ENCODE measurements at places on chromosomes 3 and 15.

DNA sequence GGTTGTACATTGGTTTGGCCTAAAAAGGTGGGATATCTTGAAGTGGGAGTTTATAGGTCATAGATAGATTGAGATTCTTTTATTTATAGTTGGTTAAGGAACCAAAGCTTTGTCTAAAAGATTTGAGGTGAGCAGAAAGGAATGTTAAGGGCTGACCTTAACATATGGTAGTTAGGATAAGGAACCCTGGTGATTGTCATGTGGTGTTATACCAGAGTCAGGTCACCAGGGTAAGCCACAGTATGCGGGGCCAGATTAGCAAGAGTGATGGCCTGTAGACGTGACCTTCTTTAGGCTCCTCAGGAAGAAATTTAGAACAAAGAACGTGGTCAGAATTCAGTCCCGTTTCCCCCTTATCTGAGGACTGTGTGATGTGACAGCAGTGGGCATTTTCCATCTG is 249.2 kb downstream of the GABRG3 start:
- DNase-seq = no peak

DNA sequence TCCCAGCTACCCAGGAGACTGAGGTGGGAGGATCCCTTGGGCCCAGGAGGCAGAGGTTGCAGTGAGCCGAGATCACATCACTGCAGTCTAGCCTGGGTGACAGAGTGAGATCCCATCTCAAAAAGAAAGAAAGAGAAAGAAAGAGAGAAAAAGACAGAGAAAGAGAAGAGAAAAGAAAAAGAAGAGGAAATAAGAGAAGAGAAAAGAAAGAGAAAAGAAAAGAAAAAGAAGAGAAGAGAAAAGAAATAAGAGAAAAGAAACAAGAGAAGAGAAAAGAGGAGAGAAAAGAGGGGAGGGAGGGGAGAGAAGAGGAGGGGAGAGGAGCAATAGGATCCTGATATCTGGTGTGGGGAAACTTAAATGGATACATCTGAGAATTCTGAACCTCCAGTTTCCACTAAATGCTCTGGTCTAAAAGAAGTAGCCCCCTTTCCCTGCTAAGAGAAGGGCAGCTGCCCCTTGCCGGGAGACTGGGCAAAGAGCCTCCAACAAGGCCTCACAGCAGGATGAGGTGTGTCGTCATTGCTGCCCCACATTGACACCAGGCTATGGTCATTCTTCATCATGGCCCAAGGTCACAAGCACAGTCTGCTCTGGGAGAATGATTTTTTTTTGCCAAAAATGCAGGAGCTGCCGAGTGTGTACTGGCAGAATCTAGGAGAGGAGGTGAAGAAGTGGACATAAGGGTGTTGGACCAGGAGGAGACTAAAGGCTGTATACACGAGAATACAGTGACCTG is 21.1 kb upstream of the COMMD4 start:
- DNase-seq = no peak

DNA sequence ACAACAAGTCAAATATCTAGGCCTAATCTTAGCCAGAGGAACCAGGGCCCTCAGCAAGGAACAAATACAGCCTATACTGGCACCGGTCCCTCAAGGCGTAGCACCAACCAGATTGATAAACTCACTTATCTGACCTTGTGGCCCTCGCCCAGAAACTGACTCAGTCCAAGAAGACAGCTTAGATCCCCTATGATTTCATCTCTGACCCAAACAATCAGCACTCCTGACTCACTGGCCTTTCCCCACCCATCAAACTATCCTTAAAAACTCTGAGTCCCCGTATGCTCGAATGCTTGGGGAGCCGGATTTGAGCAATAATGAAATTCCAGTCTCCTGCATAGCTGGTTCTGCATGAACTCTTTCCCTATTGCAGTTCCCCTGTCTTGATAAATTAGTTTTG is 1.6 kb upstream of the SORD start:
- no peak for DNase-seq

DNA sequence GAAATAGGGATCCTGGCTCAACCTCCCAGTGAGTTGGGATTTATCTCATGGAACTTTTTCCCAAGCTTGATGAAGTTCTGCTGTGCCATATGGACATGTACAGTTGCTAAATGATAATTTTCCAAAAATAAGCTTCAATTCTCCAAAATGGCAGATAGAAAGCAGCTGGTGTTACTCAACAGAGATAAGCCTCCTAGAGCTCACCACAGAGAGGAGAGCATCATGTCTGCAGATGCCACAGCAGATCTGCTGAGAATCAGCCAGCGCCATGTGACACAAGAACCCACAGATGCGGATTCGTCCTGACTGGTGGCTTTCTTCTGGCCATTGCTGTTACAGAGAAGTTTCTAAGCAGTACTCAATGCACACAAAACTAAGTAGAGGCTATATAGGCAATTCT is 50.6 kb downstream of the AGTR1 start:
- DNase-seq = no peak

DNA sequence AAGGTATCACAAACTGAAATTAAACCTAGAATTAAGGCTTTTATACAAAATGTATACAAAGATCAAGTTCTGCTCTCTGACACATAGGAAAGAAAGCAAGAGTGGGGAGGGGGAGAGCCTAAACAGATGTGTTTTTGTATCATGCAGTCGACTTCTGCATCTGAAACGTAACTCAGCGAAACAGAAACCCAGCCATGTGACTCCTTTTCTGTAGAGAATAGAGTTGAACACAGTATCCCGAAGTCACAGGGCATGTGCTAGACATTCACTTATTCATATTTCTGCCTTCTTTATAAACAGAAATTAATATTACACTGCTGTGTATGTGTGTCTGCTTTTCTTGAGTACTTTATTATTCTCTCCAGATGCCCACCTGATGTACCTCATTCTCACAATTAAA is 121.0 kb downstream of the PDZRN3 start:
- DNase-seq = no peak

DNA sequence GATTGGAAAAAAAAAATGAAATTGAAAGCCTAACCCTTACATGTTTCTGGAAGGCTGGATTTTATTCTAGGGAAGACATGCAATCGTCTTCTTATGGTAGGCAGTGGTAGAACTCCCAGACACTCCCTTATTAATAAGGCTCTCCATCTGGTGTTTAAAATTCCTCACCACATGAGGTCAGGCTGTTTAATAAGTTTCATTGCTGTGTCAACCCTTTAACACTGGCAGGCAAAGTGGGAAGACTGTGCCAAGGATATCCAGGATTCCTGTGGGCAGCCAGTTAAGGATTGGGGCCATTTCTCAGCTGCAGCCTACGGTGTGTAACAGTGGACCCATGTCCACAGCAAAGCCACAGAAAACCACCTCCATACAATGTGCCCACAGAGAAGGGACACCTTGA is 225.5 kb upstream of the CHRM5 start:
- no peak for DNase-seq

DNA sequence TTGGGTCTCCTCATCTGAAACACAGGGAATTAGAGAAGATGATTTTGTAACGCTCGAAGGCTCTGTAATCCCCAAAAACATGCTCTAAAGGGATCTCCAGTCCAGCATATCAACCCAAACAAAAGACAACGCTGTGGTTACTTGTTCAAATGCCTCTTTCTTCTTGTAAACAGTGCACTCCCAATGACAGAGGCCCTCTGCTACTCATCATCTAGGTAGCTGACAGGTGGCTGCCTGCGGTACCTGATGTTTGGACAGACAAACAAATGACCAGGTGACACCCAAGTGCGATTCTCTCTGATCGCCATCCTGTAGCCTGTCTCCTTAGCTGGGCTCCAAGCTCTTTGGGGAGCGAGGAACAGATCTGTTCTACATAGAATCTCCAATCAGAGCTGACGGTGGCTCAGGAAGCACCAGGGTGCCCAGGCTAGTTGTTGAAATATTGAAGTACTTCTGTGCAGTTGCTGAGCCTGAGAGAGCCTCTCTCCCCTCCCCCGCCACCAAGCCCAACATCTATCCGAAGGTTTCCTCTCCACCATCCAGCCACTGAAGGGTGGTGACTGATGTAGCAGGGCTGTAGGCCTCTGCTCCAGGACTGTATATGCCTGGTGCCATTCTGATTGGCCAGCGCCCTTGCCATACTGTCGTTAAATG is 238.7 kb downstream of the XXYLT1 start:
- DNase-seq = no peak

DNA sequence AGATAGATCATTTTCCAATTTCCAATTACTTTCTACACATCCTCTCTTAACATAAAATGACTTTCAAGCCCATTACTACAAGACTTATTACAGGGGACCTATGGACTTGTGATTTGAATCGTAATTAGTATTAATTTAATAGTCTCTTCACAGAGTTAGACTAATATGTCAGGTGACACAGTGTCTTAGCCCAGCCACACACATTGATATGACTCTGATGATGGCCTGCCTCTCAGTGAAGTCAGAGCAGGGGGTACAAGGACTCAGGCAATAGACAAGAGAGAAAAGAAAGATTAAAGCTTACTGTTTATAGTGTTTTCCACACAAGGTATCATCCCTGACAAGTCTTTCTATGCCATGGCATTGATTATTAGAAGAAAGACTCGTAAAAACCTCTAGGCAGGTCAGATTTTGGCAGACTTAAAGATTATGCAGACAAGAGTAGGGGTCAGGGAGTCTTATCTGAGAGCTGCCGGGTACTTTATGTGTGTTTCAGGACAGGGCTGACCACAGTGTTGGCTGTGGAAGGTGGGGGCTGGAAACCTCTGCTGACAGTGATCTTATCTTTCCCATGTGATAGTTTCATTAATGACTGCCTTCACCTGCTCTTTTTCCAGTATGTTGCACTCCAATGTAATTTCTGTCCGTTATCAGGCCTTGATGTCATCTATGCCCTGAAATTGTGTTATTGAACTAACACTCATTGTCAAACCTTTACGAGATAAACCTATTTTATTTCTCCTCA is 50.1 kb downstream of the B3GALNT1 start:
- DNase-seq = no peak

- no peak for DNase-seq
These were observed 787 bp downstream of the TRPM1 start for GRCh38 chr15:31100738-31101137.

DNA sequence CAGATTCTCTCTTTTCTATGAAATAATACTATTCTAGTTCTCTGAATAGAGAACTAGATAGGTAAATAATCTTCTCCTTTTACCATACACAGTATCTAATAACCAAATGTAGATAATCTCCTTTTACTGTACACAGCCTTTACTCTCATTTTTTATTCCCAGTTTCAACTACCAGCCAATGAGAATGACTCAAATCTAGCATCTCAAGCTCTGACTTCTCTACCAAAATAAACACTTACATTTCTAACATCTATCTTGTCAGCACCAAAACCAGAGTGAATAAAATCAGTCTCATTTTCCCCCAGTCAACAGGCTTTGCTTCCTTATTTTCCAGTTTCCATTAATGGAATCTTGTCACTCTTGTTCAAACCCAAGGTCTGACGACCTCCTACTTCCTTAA is 36.9 kb downstream of the LRRFIP2 start:
- no peak for DNase-seq

DNA sequence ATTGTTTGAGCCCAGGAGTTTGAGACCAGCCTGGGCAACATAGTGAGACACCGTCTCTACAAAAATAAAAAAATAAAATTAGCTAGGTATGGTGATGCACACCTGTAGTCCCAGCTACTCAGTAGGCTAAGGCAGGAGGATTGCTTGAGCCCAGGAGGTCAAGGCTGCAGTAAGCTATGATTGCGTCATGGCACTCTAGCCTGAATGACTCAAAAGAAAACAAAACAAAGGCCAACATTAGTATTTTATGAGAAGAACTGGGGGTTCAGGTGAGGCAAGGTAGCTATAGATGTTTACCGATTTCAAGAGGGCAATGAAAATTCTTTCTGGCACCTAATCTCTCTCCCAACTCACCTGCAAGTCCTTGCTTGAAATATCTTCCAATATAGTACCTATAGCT is 77.2 kb downstream of the GREM1 start:
- DNase-seq = no peak

DNA sequence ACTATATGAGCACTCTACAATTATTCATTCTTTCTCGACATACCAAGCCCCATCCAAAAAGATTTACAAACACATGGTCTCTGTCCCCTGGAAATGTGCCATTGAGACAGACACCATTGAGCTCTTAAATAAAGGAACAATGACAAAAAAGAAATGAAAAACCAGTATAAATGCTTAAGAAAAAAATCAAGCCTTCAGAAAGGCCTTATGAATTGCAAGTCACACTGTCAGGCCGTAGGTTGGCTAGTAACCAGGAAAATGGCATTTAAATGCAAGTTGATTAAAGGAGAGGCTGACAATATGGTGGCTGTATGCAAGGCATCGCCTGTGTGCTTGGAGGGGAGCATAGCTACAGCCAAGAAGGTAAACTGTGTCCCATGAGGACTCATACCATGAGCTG is 49.7 kb downstream of the SRGAP3 start:
- no peak for DNase-seq
